Stimulated activated CD4-positive, alpha-beta T cell treated with anti-CD3 and anti-CD28 coated beads, Interleukin-15, amount 100 ng/mL, for 48 hours (primary cell): ENCODE measurements at places on chromosomes 11 and 22.

- no peak for DNase-seq
Measured at GRCh38 chr11:74579577-74580270, 12.7 kb upstream of the POLD3 start.

DNA sequence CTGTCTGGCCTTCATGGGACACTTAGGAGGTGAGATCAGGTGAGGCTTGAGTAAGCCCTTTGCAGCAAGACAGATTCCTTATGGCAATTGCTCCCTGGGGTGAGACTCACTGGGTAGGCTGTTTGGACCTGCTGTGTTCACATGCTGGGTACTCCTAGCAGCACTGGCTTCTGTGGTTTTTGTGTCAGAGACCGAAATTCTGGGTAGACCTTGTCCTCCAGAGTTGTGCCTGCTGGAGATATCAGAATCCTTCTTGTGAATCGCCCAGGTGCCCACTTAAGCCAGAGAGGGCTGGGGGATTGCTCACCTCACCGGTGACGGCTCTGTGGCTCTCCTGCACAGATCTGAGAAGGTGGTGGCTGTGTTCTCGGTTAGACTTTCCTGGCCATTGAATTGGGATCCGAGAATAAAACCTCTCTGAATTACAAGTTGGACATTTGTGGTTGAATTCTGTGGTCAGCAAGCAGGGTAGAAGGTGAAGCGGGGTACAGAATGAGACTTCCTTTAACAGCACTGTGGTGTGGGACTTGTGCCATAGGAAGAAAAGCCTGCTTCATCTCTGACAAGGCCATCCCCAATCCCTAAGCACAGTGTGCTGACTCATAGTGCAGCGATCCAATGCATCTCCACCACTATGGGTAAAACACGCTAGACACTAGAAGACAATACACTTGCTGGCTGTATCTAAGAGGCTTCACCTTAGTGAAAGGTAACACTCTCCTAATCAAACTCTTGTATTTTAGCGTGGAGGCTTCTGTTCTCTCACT, 52.5 kb upstream of the TTC12 start:
- DNase-seq: no peak

DNA sequence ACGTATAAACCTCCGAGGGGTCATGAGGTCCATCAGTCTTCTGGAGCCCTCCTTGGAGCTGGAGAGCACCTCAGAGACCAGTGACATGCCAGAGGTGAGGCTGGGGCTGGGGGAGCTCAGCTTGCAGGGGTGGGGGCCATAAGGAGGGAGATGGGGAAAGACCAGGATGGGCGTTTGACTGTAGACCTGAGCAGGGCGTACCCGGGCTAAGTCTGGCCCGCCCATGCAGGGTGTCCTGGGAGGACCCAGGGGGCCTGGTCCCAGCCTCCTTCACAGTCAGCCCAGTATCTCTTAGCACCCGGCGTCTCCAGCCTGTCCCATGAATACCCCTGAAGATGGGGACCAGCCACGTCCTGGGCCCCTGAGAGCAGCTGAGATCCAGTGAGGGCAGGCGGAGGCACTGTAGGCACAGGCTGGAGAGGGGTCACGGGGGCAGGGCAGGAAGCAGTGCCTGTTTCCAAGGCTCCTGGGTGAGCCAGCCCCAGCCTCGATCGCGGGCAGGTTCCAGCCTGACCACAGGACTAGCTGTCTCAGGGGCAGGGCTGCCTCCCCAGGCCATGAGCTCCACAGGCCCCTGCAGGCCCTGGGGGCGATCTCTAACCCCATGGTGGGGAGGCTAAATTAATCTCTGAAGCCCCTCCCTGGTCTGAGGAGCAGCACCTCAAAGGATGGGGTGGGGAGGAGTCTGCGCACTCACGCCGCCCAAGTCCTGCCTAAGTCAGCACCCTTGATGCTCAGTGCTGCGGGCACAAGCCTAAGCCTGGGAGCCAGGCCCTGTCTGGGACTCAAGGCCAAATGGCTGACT, 7.1 kb downstream of the SSH3 start:
- DNase-seq: no peak

GRCh38 chr11:112620621-112621394, 340.4 kb upstream of the NCAM1 start:
- DNase-seq: no peak

- peak; percentile 95 for DNase-seq
Measured at GRCh38 chr22:38700789-38701628, at the start of gene JOSD1. JOSD1 (minus strand) TSS chr22:38700943; CDS start chr22:38699987, 956 bp downstream.

GRCh38 chr11:57713835-57714234, 1.4 kb downstream of the TMX2 start:
- DNase-seq: no peak

- no peak for DNase-seq
Measured at GRCh38 chr11:76975513-76975912, 58.7 kb upstream of the B3GNT6 start.

GRCh38 chr11:84724256-84724655, 902.9 kb downstream of the DLG2 start:
- DNase-seq: no peak

DNA sequence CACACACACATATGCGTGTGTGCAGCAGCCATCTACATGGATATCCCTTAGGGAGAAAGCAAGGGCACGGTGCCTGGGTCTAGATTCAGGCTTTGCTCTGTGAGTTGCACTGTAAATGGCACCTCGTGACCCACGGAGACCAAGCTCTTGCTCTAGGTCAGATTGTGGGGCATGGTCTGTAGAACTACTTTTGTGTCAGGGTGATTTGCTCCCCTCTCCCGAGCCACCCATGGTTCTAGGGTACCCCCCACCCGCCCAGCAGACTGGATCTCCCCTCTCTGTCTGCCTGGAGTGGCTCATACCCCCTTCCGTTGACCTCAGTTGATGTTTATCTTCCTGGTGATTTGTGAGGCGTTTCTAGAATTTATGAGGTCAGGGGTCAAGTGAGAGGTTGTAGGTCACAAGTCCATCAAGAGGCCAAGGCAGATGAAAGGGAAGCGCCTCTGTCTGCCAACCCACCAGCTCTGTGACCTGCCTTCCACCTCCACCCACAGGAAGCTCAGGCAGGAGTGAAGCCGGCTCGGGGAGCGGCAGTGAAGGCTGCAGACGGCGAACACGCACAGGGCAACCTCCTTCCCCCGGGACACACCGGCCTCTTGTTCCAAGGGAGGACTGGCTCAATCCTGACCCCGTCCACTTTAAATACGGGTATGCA, 76.2 kb upstream of the TTLL12 start:
- no peak for DNase-seq

DNA sequence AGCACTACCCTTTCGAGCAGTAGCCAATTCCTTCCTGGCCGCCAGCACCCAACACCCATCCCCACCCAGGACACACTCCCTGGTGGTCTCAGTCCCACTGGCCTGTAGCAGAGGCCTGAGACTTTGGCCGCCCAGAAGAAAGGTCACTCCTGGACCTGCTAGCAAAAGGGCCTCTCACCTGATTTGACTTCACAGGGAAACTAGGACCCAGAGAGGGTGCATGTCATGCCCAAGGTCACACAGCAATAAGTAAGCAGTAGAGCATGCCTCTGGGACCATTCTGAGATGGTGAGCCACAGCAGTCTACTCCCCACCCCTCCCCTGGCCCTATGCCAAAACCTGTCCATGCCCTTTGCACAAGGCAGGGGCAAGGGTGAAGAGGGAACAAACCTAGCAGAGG, 7.3 kb downstream of the ARRB1 start:
- DNase-seq: no peak

DNA sequence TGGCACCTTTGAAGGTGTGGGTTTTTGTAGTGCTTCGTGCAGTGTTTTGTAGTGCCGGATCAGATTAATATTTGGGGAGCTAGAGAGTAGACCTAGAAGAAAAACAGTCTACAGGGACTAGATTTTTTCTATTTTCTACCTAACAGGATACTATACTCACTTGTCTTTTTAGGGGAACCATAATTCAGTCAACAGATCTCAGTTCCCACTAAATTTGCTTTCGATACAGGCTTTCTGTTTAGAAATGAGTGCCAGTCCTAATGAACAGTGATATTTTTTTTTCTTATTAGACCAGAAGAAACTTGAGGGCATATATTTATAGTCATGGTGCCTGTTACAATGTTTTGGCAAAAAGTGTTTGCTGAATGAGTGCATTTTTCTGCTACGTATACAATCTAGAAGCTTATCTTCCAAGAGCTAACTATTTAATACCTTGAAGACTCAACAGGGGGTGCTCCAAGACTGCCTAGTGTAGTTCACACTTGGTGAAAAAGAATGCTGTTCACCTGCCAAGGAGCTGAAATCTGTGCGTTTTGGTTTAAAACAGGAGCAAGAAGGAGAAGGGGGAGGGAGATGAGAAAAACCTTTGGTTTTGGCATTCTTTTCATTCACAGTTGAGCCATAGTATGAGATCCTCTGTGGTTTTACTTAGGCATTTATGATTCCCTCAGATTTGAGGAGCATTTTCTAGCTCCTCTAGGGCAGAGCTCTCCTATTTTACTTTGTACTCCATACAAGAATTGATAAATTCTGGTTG, 44.9 kb upstream of the VSTM5 start:
- DNase-seq: peak; percentile 5

GRCh38 chr11:9576701-9577381, 3.4 kb downstream of the WEE1 start:
- no peak for DNase-seq

DNA sequence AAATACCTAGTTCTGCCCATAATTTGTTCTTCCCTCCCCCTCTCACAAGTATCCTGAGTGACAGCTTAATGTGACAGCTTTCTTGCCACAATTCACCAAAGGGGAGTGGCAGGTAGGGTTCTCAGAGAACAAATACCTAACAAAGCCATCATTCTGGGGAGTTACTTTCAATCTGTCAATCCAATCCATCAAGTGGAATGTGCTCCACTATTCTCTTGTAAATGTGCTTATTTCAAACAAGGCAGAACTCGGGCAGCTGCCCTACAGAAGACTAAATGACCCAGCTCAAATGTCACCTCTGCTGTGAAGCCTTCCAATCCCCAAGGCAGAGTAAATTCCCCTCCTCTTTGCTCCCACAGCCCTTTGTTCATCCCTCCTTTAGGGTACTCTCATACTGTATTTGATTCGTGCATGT, 27.8 kb downstream of the LGR4 start:
- no peak for DNase-seq

- DNase-seq: no peak
Measured at GRCh38 chr11:68658661-68659060, 25.7 kb upstream of the GAL start.

DNA sequence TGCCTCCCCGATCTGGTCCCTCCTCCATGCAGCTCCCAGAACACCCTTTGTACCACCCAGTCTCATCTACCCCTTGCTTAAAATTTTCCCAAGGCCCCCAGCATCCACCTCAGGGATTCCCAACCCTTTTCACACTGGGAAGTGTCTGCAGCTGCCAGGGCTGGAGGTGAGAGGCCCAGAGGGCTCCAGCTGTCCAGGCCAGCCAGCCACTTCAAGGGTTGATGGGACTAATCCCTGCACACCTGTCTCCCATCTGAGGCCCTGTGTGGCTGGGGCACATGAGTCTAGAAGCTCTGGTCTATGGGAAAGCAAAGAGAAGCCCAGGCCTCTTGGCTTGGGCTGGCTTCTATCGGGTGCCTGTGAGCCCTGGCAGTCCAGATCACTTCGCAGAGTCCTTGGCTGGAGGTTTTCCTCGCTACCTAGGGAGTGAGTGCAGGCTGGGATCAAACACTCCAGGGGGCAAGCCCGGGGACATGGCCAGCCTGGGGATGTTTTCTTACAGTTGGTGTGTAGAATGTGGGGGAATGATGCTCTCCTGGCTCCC, 41.1 kb upstream of the TPBGL start:
- DNase-seq: no peak

DNA sequence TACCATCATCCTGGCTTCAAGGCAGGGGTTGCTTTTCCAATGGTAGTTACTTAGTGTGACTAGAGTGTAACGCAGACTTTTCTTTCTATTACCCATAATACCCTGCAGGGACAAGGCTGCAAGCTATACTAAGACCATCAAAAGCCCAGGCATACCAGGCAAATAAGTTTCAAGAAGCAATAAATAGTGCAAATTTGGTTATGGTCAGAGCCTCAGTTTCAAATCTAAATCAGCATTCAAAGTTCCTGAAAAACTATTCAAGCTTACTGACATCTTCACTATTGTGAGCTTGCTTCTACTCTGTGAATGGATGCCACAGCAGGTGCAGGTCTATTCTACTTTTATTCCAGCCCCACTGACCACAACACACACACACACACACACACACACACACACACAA, 2.5 kb upstream of the HBB start:
- no peak for DNase-seq

- DNase-seq: no peak
Measured at GRCh38 chr11:86818462-86819192, 18.3 kb downstream of the PRSS23 start.

DNA sequence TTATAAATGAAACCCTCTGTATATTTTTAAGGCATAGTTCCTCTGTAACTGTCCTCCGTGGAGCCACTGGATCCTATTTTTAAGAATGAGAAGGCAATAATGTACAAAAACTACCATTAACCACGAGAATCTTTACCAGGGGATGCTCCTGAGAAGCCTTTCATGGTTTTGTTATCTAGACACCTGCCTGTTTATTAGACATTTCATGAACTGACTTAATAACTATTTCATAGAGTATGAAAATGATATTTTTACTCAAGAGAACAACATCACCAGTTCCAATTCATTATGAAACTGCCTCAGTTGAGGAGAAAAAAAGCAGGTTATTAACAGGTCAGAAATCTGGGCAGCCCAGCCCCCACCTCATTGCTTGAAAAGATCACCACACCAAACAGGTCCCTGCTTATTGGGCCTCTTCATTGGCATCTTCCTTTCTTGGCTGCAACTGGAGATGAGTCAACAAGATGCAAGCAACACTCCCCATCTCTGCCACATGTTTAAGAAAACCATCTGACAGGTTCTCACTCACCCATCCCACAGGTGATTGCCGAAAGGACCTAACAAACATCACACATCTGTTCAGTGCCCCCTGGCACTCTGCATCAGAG, 27.8 kb downstream of the ETS1 start:
- no peak for DNase-seq

DNA sequence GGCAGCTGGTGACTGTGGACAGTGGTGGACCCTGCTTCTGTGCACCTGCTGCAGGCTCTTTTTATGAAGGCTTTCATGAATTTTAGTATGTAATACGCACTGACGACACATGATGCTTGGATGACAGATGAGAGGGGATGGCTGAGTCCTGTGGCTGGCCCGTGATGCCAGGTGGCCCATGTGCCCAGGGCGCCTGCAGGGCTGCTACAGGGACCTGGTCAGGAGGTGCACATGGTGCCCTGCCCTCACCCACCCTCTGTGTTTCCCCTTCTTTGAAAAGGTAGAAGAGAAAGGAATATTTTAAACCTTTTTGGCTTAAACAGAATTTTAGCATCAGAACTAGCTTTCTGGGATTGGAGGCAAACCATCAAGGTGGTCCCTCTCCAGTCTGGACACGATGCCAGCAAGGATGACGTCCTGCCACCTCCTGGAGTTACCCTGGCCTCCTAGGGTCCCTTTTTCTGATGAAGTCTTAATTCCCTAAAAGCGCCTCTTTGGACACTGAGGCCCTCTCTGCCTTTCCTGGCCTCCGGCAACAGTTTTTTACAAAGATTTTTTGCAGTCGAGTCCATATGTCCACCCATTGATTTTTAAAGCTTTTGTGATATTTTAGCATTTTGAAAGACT, 5.4 kb upstream of the RANBP1 start:
- DNase-seq: no peak

GRCh38 chr11:1547467-1548098, 24.5 kb downstream of the DUSP8 start:
- DNase-seq: no peak

- DNase-seq: no peak
Measured at GRCh38 chr22:48853627-48854240, 973.9 kb downstream of the BRD1 start.

- no peak for DNase-seq
Measured at GRCh38 chr11:101705972-101706371, 122.2 kb upstream of the TRPC6 start.

GRCh38 chr11:60862171-60862570, 5.2 kb upstream of the ZP1 start:
- no peak for DNase-seq

GRCh38 chr11:89015614-89016013, 50.2 kb downstream of the GRM5 start:
- DNase-seq: no peak
